ENCODE measurements at places on chromosomes 3 and 15.

- DNase-seq, result no peak
Measured at GRCh38 chr3:12400616-12401194, 83.6 kb upstream of the TSEN2 start.

GRCh38 chr3:133792171-133792763, 13.3 kb upstream of the SRPRB start:
- no peak for DNase-seq

GRCh38 chr3:153829606-153830170, 291.5 kb upstream of the ARHGEF26 start:
- DNase-seq, result no peak

DNA sequence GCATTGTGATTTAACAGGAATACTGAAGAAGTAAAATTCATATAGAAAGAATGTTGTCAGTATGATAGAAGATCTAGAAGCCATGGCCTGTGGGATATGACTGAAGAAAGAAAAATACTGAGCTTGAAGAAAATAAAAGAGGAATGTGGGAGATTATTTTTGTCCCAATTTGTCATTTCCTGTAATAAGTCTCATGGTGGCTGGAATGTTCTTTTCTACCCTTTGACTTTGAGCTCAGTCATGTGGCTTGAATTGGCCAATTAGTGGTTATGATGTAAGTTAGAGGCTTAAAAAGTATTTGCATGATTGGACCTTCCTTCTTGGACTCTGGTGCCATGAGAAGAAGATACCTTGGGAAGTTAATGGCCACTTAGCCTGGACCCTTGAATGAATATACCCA, 14.1 kb downstream of the APH1B start:
- no peak for DNase-seq

DNA sequence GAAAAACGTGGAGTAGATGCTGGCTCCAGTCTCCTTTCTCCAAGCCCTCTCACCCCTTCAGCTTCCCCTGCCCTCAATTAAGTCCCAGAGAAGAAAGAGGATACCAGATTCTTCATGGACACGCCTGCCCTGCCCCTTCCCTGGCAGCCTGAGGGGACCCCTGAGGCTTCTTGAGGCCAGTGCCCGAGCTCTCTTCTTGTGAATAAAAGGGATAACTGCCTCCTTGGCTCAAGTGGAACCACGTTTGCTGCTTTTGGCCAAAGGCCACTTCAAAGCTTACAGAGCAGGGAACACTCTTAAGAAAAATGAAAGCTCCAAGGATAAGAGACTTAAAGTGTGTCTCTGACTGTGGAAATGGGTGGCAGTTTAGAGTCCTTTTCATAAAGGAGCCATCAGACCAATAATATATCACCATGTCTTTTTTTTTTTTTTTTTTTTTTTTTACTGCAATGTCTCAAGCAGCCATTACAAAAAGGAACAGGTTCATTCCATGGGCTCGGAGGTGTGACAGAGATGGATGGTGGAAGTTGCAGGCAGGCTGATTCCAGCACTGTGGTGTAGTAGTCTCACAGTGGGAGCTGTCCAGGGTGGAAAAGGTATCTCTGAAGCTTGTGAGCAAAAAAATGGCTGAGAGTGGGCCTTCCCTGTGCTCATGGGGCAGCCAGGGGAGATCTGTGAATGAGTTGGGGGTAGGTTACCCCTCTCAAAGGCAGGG, 108.8 kb downstream of the SEMA5B start:
- no peak for DNase-seq

GRCh38 chr3:101010296-101010695, 17.1 kb upstream of the ABI3BP start:
- DNase-seq, result no peak

DNA sequence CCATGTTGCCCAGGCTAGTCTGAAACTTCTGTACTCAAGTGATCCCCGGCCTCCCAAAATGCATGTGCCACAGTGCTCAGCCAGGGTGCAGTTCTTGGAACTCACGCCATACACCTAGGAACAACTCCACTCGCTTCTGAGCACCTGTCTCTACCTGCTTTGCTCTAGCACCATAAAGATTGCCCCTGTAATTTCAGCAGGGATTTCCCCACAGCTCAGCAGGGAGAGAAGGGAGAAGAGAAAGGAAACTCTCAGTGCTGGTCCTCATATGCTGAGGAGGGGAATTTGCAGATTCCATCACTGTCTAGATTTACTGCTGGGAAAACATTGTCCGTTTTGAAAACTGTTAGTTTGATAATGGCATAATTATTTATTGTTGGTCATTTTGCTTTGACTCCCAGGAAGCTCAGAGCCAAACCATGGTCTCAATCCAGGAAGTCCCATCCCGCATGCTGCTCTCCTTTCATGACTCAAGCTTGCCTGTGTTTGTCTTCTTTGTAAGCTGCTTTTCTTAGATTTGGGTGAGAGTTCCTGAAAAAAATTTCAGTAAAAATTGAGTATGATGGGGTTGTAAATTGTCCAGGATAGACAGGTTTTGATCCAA, 24.2 kb downstream of the TRIM71 start:
- no peak for DNase-seq

- DNase-seq, result no peak
Measured at GRCh38 chr3:47042231-47042791, 62.8 kb downstream of the NBEAL2 start.

DNA sequence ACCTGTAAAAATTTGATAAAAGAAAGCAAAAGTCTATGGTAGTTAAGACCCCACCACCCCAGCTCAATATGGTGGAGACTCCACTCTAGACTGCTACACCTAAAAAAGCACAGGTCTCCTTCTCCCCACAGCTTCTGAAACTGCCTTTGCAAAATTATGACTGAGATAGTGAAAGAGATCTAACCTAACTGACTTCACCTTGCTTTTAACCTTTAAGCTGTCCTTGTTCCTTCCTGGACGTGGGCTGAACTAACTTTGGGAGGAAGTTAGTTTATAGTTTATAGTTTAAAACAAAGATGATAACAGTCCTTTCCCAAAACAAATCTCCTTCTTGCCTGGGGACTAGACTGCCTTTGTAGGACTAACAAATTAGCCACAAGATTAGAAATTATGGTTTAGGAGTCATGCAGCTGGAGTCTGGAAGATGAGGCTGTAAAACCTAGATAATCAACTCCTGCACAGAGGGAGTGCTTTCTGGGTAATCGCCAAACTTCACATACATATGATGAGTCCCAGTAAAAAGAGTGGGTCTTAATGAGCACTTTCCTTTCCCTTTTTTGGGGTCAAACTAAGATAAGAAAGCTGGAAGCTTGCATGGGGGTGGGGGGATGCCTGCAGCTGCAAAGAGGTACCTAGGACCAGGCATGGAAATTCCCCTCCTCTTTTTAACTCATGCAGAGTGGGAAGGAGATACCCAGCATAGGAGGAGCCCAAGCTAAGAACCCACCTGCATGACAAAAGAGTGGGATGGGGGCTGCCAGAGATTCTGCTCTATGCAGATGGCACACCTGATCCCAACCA, 17.5 kb downstream of the CCR8 start:
- no peak for DNase-seq

- DNase-seq, result no peak
Measured at GRCh38 chr3:56379723-56380287, 88.5 kb downstream of the ERC2 start.

DNA sequence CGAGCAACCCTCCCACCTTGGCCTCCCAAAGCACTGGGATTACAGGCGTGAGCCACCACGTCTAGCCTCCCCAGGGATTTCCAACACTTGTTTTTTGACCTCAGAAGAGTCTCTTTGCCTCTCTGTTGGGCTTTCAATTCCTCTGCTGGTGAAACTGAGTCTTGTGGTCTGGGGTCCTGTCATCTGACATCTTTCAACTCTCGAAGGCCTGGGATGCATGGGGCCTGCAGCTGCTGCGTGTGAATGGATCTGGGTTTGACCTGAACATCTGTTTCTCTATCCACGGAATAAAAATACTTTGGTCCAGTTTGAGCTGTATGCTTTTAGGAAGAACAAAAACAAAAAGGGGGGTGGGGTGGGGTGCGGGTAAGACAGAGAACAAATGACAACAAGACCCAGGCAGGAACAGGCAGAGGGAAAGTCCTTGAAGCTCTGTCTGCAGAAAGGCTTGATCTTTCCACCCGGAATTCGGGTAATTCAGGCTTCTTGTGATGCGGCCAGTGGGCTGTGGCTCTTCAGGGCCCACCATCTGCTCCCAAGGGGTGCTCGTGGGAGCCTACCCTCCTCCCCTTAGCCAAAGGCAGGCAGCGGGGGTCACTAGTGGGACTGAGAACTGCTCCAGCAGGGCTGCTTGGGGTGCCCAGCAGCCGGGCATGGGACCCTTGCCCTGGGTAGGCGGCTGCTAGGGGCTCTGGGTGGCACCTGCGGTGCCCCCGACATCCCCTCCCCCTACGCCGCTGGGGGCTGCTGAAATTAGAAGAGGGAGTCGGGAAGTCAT, 71.5 kb downstream of the SLC12A8 start:
- no peak for DNase-seq

DNA sequence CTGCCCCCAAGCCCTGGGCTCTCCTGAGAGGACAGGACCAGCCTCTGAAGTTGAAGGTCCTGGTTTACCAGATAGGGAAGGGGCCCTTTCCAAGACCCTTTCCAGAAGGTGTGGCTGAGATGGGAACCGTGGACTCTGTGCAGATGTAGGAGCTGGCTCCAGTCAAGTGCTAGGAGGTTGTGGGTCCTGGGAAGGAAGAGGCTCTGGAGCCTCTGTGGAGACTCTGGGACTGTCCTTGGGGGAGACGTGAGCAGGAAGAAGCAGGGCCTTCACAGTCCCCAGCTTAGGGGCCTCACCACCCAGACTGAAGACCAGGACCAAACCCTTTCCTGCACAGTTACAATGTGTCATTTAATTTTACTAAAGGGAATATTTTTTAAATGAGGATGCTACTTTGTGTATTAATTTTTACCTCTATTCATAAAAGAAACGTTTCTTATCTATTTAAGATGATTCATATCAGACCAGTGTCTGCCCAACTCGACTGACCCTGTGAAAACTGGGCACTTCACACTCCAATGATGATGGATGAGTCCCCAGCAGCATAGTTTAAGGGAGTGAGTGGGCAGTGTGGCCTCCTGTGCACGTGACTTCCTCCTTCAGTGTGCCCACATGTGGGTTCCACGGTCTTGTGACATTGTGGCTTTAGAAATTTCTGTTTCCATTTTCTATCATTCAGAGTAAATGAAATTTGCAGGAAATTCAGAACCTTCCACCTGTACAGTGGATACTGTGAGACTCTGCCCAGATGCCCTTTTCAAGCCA, 10.9 kb downstream of the CCR5AS start:
- no peak for DNase-seq

DNA sequence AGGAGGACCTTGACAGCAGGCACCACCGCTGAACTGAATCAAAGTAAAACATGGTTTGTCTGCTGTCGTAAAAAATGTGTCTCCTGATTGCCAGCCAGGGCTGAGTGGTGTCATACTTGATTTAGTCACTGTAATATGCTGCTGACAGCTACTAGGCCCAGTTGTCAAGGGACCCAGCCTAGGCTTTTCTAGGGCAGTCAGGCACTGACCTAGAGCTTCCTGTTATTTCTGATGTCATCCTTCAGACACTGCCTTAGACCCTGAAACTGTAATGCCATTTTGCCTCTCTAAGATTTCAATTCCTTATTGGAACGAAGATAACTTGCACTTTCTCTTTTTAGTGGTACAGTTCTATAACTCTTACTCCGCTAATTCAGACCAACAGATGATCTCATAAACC, 2.6 kb upstream of the MRPL3 start:
- no peak for DNase-seq

GRCh38 chr15:72070817-72071447, 47.0 kb downstream of the MYO9A start:
- DNase-seq, result no peak

DNA sequence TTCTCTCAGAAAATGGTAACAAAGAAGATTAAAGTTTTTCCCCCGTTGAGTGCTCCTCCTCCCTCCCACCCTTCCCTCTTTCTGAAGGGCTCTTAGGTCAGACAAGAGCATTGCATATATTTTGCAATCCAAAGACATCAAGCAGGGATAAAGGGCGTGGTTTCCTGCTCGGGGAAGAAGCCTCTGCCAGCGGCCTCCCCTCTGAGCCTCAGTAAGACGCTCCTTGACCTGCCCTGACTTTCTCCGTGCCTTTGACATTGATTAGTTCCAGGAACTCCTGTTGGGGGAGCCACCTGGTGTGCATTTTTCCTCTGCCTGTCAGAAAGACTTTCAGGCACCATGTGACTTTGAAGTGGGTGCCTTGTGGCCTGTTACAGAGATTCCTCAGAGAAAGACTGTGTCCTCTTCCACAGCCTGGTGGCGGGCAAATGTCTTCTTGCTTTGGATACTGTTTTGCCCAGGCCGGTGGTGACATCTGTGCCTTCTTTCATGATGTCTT, 87.2 kb upstream of the TBL1XR1 start:
- DNase-seq, result peak; percentile 3

GRCh38 chr15:80996247-80996646, 4.5 kb upstream of the TLNRD1 start:
- DNase-seq, result no peak

GRCh38 chr3:173750095-173750494, 352.6 kb downstream of the NLGN1 start:
- no peak for DNase-seq

GRCh38 chr3:98002717-98003116, 30.5 kb upstream of the RIOX2 start:
- DNase-seq, result no peak

- no peak for DNase-seq
Measured at GRCh38 chr3:87710028-87710427, 348.8 kb downstream of the CGGBP1 start.

DNA sequence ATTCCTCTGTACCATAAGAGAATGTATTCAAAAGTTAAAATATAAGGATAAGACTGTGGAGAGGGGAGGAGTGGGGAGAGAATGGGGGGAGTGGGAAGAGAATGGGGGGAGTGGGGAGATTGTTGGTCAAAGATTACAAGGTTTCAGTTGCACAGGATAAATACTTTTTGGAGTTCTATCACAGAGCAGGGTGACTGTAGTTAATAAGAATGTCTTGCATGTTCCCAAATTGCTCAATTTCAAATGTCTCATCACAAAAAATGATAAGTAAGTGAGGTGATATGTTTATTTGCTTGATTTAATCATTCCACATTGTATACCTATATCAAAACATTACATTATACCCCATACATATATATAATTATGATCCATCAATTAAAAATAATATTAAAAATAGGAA, 23.0 kb upstream of the MEF2A start:
- no peak for DNase-seq
